ENCODE measurements at places on chromosomes 2 and 18.

DNA sequence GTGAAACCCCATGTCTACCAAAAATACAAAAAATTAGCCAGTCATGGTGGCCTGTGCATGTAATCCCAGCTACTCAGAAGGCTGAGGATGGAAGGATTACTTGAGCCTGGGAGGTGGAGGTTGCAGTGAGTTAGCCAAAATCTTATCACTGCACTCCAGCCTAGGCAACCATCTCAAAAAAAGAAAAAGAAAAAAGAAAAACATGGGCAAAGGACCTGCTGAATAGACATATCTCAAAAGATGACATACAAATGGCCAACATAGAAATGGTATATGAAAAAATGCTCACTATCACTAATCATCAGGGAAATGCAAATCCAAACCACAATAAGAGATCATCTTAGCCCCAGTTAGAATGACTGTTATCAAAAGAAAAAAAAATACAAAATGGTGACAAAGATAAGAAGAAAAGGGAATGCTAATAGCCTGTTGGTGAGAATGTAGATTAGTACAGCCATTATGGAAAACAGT lies 1.4 kb upstream of the TGOLN2 start:
- DNase-seq, result no peak

GRCh38 chr2:165456027-165456426 lies 13.5 kb upstream of the CSRNP3 start:
- DNase-seq, result no peak

GRCh38 chr2:47486841-47487497 lies 84.0 kb downstream of the MSH2 start:
- DNase-seq, result no peak

DNA sequence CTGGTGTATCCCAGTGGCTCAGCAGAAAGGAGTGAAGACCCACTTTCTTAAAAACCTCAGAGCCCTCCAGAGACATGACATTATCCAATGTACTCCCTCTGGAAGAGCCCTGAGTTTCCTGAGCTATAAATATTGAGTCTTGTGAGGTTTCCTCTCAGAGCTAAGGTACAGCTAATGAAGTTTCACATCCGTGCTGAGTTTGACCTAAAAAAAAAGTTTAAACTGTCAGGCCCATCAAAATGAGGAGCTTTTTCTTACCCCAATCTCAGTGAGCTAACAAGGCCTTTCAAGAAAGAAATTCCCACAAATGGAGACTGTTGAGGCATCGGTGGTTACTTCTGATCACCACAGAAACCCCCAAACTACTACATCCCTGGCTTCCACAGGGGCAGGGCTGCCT lies 65.4 kb upstream of the ST8SIA3 start:
- DNase-seq, result no peak

- DNase-seq, result no peak
Measured at GRCh38 chr2:196149948-196150347, 21.4 kb downstream of the STK17B start.

DNA sequence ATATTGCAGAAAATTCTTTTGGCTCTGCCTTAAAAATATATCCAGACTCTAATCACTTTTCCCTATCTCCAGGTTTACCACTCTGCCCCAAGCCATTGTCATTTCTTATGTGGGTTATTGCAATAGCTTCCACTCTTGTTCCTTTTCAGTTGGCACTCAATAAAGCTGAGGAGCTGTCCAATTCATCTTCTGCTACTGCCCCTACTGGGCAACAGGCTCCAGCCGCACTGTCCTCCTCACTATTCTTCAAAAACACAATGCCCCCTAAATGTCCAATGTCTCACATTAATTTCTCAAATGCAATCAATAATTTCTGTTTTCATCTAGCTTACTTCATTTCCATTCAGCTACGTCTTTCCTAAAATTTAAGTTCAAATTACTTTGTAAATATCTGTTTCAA lies 1262.5 kb upstream of the CDH2 start:
- DNase-seq, result no peak

- peak; percentile 45 for DNase-seq
Measured at GRCh38 chr2:199459286-199460100, 1.8 kb upstream of the SATB2 start.

DNA sequence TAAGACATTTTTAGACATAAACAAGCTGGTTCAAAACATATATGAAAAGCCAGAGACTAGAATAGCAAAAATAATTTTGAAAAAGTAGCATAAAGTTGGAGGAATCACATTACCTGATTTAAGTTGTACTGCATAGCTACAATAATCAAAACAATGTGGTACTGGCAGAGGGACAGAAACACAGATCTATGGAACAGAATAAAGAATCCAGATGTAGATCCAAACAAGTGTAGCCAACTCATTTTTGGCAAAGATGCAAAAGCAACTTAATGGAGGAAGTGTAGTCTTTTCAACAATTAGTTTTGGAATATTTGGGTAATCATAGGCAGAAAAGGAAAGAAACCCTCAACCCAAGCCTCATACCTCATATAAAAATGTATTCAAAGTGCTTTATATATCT lies 278.7 kb upstream of the ZNF521 start:
- DNase-seq, result no peak

GRCh38 chr2:16438613-16439321 lies 226.9 kb downstream of the CYRIA start:
- DNase-seq, result no peak

GRCh38 chr2:12718711-12719399 lies 2.1 kb downstream of the TRIB2 start:
- no peak for DNase-seq

DNA sequence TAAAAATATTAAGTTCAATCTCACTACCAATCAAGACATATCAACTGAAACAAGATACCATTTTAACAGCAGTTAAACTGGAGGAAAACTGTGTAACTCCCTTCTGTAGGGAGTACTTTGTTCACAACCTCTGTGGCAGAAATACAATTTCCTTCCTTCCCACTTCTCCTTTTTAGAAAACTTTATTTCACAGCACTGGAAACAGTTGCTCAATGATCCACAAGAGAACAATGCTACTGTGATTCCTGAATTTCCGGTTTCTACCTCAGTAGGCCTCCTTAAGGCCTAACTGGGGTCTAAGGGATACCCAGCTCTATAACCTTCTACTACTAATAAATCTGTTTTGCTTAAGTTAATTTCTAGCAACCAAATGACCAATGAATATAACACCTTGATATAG lies 14.1 kb downstream of the TLK1 start:
- DNase-seq, result no peak

- DNase-seq, result no peak
Measured at GRCh38 chr2:212686285-212686895, 147.8 kb upstream of the ERBB4 start.

DNA sequence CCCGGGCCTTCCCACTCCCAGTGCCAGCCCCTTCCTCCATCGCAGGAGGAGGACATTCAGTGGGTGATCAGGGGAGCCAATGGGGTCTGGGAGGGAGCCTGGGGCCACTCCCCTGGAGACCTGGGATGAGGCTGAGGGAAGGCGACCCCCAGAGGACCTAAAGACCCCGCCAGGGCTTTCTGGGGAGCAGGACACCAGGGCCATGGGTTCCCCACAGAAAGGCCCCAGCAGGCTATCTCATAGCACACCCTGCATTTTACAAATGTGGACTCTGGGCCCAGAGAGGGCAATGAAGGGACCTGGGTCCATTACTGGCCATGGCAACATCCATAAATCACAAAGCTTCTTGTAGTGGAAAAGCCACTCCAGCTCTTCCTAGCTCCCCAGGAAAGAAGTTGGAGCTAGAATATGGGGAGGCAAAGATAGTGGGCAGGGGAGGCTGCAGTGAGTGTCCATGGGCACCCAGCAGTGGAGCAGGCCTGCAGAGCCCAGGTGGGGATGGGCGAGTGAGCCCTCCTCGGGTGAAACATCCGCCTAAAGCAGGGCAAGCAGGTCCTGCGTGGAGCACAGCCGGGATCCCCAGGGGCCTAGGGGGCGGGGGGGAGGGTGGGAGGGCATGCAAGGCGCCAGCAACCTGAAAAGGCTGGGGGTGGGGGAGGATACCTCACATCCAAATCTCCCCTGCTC lies 13.8 kb downstream of the CYP26B1 start:
- DNase-seq, result no peak

DNA sequence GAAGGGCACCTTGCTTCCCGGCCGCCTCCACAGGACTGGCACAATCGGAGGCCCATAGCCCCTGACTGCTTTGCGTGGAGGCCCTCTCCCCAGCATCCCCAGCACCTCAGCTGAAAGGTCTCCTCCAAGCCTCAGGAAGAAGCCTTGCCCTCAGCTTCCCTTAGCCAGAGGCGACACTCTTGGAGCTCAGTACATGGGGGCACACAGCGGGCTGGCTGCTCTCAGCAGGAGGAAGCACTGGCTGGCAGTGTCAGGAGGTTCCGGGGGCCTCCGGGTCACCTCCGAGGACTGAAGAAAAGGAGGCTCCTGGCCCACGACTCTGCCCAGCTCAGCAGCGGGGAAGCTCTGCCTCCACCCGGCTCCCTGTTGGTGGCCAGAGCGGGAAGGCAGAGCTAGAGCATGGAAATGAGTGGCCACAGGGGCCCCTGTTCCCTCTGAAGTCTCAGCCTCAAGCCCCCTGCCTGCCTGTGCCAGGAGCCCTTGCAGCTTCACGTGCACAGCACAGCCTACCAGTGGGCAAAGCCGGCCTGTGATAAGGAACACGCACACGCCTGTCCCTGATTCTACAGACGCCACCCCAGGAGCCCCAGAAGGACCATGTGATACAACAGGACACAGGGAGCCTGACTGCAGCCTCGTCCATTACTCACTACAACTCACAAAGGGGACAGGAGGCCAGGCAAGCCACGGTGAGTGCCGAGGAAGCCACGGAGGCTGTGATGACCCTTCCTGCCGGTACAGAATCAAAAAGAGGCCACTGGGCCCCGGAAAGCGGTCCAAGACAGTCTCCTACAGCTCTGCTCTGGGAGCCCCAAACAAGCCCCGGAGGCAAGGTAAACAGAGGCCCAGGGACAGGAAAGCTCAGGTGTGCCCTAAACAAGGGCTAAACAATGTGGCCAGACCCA lies 15.5 kb downstream of the HDAC4 start:
- no peak for DNase-seq

- DNase-seq, result no peak
Measured at GRCh38 chr18:35355140-35355618, 11.0 kb upstream of the ZNF24 start.

GRCh38 chr2:43224131-43224570 lies 2.3 kb downstream of the ZFP36L2 start:
- DNase-seq, result no peak

Data from cortex of kidney (tissue), 1 donor.